ENCODE measurements at places on chromosomes 3 and 15. TPM values are rescaled to one million over a fixed set of nuclear protein-coding genes. Genes with fewer than 3 reads are reported as not detected.

DNA sequence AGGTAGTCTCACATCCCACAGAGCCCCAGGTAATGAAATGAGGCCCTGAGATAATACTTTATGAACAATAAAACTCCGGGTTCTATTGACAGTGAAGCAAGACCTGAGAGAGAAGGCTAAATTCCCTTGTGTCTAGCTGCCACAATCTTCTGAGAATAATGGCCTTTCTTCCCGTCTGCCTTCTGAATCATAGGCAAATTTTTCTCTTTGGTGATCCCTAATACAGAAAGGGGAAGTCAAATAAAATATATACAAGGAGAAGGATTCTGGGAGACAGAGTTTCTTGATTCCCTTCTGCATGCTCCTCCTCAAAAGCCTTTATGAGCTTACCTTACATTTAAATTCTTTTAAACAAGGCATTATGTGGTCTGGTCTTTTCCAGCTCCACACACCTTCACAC is 29.9 kb upstream of the CCR2 start:
- no peak for DNase-seq

DNA sequence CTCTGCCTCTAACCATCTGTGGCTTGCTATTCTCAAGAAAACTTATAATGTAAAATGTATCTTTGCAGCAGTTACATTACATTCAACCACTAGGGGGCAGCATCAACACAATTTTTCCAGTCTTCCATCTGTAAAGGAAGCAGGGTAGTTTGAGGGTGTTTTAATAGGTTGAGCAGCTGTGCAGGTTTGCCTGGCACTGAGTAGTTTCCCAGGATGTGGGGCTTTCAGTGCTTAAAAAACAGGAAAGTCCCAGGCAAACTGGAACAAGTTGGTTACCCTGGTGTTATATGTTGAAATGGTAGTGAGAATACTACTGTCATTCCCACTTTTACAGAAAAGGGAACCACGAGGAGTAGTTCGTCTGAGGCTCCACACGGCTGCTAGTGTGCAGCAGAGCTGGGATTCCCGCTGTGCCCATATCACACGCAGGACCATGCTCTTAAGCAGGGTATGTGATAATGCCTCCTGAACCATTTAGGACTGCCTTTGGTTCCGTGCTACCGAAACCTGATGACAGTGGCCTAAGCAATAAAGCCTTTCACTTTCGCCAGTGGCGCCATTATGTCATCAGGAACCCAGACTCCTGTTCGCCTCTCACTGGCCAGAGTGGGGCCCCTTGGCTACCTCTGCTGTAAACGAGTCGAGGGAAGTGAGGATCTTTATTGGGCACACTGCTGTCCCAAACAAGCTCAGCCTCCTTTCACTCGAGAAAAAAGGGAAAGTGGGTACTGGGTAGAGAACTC is 64.7 kb upstream of the ZBTB38 start:
- DNase-seq = no peak

- peak; percentile 78 for DNase-seq
These were observed 80.7 kb upstream of the ALDH1L1 start for GRCh38 chr3:126261037-126261436.

- DNase-seq = no peak
These were observed 537.7 kb downstream of the UNC13C start for GRCh38 chr15:54515664-54516582.

GRCh38 chr3:104717828-104718196 is 648.9 kb upstream of the ALCAM start:
- no peak for DNase-seq

- peak; percentile 96 for DNase-seq
These were observed 611 bp upstream of the LINGO1 start for GRCh38 chr15:77633134-77633912.

GRCh38 chr3:163562625-163563024 is 1515.7 kb downstream of the SI start:
- DNase-seq = no peak

DNA sequence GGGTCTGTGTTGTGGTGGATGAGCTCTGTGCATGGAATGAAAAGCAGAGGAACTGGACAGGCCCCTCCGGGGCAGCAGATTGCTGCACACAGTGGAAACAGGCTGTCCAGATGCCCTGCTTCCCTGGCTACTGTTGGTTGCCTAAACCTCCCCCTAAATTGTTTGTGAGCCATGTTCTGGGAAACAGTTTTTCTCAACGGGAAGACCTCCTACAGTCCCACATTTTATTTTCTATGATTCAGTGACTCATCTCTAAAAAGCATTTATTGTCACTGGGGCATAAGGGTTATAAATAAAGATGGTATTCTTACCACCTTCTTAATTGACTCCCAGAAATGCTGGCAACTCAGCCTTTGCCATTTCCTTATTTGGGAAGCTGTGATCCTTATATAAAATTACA is 20.3 kb upstream of the PTPN9 start:
- DNase-seq = no peak

DNA sequence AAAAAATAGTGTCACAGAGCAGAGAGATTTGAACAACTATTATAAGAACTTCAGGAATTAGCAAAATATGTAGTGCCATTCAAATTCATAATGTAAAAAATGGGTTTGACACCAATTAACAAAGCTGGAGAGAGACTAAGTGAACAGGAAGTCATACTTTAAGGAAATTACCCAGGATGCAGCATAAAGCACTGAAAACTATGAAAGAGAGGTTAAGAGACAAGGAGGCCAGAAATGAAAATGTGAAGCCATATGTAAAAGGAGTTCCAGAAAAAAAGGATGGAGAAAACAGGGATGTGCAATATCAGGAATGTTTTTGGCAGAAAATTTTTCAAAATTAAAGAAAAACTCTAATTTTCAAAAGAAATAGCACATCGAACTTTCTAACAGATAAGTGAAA is 57.6 kb downstream of the SLCO2A1 start:
- DNase-seq = no peak

DNA sequence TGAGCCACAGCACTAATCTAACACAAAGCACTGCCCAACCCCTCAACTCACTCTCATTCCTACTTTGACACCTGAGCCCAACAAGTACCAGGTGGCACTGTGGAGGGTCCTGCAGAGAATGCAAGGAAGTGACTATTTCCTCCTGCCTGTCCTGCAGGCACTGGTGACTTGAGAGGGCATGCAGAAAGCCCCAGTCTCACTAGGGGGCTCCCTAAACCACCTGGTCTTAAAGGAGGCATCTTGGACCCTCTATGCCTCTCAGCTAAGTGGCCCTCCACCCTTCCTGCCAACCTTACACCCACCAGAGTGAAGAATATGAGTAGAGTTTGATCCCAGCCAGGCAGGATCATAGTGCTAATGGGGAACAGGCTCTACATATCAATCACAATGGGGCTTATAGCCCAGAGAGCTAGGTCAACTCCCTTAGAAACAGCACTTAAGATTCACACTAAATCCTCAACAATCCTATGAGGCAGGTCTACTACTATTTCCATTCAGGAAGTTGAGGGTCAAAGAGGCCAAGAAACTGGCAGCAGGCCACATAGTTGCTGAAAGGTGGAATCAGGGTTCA is 15.2 kb downstream of the TRAIP start:
- no peak for DNase-seq

GRCh38 chr15:56744701-56745683 is 11.7 kb upstream of the ZNF280D start:
- DNase-seq = no peak

DNA sequence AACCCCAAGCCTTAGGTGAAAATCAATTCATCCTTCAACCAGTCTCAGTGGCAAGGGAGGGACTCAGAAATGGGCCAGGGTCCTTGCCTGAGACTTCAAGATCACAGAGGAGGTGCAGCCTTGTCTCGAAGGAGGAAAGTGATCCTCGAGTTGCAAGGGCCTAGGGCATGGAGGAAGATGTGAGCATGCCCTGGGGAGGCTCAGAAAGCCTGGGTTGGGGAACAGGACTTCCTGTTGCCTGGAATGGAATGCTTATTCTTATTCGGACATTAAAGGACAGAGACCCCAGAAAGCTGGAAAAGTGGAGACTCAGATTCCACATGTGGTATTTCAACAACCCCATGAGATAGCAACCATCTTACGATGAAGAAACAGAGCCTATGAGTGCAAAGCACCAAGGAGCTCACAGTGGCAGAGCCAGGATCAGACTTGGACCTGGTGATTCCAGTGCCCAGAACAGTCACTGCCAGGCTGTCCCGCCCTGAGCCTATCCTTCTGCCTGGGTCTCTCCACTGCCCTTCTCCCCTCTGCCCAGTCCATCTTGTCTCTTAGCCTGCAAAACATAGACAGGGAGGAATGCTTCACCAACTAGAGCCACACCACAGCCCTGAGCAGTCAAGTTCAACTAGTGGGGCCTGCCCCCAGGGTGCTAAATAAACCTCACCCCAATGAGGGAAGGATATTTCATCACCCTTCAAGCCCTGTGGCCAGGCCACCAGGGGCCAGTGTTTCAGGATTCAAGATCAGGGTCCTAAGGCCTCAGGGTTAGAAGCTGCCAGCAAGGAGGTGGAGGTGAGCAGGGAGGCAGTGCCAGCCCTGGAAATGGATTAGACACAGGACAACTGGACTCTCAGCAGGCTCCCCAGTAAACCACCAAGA is 21.9 kb downstream of the DAPK2 start:
- DNase-seq = no peak

GRCh38 chr3:64067506-64068346 is 44.4 kb upstream of the PSMD6 start:
- no peak for DNase-seq

DNA sequence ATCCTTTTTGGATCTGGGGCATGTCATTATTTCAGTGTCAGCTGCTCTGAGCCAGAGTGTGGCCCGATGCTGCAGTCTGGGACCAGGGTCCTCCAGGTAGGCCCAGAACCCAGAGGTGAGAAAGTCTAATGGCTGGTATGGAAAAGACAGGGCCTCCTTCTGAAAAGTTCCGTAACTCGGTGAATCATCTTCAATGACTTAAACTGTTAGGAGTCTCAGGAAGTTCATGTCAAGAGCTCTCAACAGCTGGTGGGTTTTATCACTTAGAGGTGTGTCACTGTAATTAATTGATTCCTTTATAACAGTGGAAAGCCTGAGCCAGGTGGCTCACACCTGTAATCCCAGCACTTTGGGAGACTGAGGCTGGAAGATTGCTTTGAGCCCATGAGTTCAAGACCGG is 28.5 kb upstream of the PDE8A start:
- no peak for DNase-seq

DNA sequence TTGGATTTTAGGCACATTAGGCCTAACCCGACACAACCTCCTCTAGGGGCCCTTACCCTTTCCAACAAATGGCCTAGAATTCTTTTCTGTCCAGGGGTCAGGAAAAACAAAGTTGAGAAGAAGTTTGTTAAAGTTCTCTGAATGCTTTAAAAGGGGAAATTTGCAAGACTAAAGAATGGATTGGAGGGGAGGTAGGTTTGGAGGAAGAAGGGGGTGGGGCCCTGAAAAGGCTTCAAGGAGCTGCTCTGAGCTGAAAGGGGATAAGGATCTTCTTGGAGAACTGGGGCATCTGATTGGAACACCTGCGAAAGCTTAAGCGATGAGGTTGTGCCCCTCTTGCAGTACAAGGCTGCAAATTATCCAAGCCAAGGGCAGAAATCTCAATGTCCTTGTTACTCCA is 3.9 kb upstream of the SENP2 start:
- no peak for DNase-seq

DNA sequence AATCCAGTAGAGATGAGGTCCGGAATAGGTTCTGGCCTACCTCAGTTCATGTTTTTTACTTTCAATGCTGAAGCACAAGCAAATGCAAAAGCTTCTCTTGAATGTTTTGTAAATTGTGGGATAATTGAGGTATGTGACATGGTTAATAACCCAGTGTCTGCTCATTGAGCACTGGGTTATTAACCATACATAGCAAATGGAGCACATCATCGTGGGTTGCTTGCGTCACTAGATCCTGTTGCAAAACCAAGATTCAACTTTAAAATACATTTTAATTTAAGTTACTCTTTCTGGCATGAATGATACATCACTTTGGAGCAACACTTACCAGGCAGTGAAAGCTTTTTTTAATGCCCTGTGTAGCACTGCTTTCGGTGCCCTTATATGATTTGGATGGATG is 165.6 kb downstream of the IGF1R start:
- no peak for DNase-seq

- DNase-seq = no peak
These were observed 38.8 kb upstream of the ZNF445 start for GRCh38 chr3:44516230-44516629.

DNA sequence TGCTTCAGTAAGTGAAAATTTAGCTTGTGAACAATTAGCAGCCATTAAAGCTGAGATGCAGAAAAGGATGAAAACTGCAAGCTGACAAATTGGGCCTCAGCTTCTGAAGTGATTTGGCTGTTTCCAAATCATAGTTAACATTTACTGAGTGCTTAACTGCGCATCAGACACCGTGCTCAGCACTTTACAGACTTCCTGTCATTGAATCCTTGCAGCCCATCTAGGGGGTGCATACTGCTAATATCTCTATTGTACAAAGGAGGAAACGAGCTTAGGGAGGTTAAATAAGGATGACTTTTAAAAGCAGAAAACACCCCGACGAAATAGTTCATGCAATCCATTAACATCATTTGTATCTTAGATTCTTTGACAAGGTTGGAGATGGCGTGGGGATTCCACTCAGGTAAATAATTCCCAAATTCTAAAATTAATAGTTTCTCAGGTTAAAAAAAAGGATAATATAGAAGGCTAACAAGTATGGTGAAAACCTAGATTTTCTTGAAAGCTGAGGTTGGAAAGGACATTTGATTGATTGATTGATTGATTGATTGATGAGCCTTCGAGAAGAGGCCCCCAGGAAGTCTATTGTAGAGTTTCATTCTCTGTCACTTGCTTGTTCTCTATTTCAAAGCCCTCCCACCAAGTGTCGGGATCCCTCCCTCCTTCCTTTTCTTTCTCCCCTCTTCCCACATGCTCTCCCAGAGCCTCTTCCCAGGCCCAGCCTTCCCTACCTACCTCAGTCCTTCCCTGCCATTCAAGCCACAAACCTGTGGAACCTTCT is 23.5 kb upstream of the EPHB3 start:
- DNase-seq = no peak

SLC24A5 gene
- total RNA-seq = not detected

SLC25A38 gene
- 18.6 TPM for total RNA-seq

ALPK3 gene
- total RNA-seq = 77.0 TPM

RASL12 gene
- total RNA-seq = 86.9 TPM

CFAP100 gene
- total RNA-seq = not detected

RPN1 gene
- total RNA-seq = 118 TPM

ATP13A5 gene
- not detected for total RNA-seq

ITIH1 gene
- not detected for total RNA-seq

ACP3 gene
- total RNA-seq = 1.2 TPM

LIPC gene
- total RNA-seq = 0.93 TPM

GPR160 gene
- 2.8 TPM for total RNA-seq

TMEM108 gene
- total RNA-seq = 1.3 TPM
